Activated CD4-positive, alpha-beta T cell treated with anti-CD3 and anti-CD28 coated beads for 4 hours (primary cell): ENCODE measurements at places on chromosomes 3 and 15.

GRCh38 chr3:156985711-156986110 lies 159.6 kb downstream of the LEKR1 start:
- no peak for DNase-seq

DNA sequence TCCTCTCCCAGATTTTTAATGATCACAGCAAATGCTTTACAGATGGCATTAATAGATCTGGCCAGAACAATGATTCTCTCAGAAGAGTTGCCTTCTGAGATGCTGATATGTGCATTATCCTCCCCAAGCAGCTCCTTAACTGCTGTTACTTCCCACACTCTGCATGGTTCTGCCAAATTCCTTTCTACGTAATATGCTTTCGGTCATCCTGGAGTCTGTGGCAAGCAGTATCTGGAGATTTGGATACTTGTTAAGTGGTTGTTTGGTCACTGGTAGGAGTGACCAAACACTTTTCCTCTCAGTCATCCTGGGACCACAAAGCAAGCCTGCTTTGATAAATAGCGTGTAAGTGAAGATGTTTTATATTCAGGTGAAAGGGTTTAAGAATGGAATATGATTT lies 71.1 kb upstream of the CCNL1 start:
- no peak for DNase-seq

DNA sequence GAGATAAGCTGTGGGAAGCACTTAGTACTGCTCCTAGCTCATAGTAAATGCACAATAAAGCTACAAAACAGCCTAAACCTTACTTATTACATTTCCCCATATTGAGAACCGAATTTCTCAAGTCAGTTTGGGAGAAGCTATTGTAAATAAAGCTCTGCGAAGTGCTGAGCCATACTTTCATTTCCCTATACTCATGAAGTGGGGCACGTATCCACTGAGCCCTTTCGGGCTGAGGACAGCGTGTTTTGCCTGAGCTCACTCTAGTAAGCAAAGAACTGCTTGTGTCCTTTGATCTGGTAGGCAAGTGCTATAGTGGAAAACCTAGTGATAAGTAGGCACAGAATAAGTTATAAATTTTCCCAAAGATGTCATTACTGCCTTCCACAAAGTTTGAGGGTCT lies 165.0 kb downstream of the RSL24D1 start:
- DNase-seq = no peak

DNA sequence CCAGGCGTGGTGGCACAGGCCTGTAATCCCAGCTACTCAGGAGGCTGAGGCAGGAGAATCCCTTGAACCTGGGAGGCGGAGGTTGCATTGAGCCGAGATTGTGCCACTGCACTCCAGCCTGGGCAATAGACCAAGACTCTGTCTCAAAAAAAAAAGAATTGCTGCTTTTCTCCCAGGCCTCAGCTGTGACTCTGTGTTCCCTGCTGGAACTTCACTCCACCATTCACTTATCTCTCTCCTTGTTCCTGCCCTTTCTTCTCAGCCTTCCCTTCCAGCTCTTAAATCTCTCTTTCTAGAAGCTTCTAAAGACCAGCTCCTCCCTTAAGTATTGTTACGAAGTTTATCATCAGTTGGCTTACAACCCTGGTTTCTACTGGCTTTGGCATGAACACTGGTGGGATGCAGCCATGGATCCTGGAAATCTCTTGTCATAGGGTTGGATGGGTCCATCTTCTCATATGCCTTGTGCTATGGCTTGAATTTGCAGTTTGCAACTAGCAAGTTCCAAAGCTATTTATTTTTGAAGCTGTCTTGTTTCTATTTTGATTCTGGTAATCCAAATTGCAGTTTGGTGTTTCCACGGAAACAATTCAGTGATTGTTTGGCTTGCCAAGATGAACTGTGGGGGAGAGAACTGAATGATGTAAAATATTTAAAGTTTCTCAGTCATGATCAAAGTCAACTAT lies 10.5 kb downstream of the C3orf62 start:
- no peak for DNase-seq

DNA sequence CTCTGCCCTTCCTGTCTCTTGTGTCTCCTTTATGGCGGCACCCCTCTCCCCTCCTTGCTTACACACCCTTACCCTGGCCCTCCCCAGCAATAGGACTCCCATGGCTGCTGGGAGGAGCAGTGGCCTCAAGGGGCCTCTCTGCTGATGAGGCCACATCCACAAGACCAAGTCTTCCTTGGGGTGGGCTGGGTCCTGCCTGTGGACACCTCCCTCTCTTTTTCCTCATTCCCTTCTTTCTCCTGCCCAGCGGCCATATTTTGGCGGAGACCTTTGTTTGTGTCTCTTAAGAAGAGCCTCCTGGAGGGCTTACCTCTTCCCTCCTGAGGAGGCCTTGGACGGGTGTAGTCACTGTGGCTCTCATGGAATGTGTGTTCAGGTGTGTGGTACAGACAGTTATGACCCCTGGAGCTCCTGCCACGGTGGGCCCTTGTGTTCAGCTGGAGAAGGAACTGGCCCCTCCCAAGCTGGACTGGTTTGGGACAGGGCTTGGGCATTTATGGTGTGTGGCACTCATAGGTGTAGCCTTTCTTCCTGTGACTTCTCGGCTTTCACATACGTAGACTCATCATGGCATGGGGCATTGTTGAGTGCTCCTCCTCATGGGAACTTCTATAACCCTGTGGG lies 56.6 kb upstream of the APEH start:
- no peak for DNase-seq

DNA sequence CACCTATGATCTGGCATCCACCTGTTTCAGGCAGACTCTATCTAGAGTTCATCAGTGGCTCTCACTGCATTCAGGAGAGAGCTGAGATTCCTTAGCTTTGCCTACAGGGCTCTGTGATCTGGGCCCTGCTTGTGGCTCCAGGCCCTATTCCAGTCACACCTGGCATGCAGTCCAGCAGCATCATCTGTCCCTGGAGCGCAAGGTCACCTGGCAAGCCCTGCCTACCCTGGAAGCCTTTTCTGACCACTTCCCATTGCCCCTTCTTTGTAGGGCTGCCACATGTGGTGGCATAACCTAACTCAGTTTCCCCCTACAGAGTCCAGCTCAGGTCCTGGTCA lies 115.1 kb upstream of the PLXNA1 start:
- DNase-seq = no peak

DNA sequence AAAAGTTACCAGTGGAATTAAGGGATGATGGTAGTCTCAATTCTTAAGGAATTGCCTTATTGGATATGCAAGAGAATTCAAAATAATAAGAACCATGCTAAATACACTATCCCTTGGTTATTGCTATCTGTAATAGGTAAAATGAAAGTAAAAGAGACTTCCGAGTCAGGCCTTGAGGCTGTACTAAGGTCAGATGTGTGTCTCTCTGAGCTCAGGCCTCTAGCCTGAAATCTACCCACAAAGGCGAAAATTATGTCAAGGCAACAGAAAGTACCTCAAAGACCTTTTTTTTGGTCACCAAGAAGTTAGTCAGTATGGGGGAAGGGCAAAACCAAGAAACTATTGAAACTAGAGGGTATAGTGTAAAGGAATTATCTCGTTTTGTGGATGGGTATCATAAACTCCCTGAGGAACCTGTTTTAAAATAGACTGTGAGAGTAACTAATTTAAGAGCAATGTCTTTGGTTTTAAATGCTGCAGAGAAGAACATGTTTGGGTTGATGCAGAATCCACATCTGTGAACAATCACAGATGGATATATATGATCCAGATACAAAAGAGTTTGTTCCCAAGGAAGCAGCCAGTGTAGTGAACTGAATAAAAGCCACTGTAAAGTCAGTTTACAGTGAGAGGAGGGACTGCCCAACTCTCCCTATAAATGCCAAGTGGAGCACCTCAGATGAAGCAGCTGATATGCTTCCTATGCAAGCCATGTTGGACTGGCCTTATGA lies 382.3 kb upstream of the SEMA6D start:
- DNase-seq = no peak

GRCh38 chr3:188526057-188526456 lies 372.1 kb downstream of the LPP start:
- no peak for DNase-seq

GRCh38 chr3:12590096-12590495 lies 33.2 kb downstream of the MKRN2 start:
- no peak for DNase-seq

- no peak for DNase-seq
Observed at GRCh38 chr15:70353606-70354345, 256.1 kb upstream of the TLE3 start.

- DNase-seq = no peak
Observed at GRCh38 chr3:68855620-68856019, 76.7 kb downstream of the TAFA4 start.

DNA sequence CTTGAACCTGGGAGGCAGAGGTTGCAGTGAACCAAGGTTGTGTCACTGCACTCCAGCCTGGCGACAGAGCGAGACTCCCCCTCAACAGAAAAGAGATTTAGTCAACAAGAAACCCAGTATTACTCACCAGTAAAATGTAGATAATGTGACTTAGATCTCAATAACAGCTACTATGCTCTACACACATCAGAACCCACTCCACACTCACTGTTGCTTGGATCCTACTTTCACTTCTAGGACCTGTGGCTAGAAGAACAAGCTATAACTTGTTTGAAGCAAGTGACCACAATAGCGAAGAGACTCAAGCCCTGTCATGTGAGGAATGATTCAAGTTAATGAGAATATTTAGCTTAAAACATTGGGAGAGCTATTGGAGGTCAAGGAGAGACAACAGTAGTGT lies 100.7 kb downstream of the ANXA2 start:
- DNase-seq = no peak

GRCh38 chr3:78496501-78496900 lies 1271.3 kb downstream of the ROBO1 start:
- DNase-seq = no peak

DNA sequence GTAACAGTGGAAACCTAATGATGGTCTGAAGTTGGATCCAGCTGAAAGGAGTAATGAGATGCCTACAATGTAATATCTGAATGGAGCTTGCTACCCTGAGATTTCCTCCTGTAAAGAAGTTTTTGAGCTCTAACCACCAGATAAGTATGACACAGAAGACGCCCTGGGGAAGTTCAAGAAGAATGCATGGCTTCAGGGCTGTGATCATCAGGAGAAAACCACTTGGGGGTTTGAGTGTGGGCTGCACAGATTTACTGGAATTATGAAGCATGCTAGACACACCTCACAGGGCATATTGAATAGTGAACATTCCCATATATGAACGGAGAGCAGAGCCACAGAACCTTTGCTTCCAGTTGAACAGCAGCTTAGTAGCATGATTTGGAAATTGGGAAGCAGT lies 10.6 kb upstream of the CCDC80 start:
- no peak for DNase-seq

DNA sequence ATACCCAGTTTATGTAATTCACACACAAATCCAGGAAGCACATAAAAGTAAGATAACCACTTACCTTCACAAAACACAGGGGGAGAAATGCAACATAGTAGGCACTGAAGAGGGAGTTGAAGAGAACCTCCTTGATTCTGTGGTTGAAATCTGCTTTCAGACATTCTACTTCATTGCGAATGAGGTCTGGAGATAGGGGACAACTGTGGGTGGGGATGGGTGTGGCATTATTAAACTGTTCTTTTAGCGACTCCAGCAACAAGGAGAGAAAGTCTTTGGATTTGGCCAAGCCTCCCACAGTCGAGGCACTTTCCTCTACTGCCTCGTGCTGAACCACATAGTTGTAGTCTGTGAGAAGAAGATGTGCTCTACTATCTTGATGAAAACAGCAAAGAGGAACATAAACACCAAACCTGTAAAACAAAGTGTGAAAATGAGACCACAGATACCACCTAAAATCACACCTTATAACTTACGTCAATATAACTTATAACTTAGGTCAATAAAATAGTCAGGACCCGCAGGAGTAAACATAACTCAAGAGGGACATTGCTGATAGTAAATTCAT lies 25.6 kb downstream of the TMEM39A start:
- DNase-seq = no peak

- DNase-seq = no peak
Observed at GRCh38 chr3:152309031-152309430, 40.3 kb downstream of the MBNL1 start.

GRCh38 chr15:48803877-48804276 lies 7.0 kb downstream of the CEP152 start:
- DNase-seq = no peak

GRCh38 chr3:177370246-177370822 lies 173.1 kb upstream of the TBL1XR1 start:
- DNase-seq = no peak

- no peak for DNase-seq
Observed at GRCh38 chr3:172648747-172649146, 62.1 kb downstream of the NCEH1 start.

DNA sequence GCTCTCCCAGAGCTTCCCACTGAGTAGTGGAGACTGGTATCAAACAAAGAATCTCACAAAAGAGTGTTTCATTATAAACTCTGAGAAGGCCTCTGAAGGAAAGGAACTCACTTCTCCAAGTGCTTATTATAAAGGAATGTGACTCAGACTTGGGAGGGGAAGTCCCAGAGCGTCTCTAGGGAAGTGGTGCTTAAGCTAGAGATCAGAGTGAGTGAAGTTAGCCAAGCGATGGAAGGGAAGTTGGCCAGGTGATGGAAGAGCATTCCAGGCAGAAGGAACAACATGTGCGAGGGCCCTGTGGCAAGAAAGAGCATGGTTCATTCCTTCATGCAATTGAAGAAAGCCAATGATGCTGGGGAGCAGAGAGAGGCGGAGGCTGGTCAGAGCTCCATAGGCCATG lies 2.3 kb downstream of the XYLB start:
- DNase-seq = no peak

GRCh38 chr3:851098-851790 lies 241.6 kb upstream of the CNTN6 start:
- DNase-seq = no peak

- peak; percentile 15 for DNase-seq
Observed at GRCh38 chr3:192467230-192468140, 259.9 kb downstream of the FGF12 start.

DNA sequence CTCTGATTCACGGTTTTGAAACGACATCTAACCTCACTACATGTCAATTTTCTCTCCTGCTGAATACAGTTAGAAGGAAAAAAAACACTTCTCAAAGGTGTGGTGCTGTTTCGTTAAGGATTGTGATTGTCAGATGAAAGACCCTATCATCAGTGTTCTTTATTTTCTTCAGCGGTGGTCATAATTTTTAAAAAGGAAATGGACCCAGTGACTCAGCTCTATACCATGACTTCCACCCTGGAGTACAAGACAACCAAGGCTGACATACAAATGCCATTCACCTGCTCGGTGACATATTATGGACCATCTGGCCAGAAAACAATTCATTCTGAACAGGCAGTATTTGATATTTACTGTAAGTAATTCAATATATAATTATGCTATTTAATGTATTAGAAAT lies 167.8 kb downstream of the ALCAM start:
- DNase-seq = no peak

GRCh38 chr3:136192831-136193230 lies 3.3 kb downstream of the MSL2 start:
- DNase-seq = no peak

GRCh38 chr15:98823012-98823458 lies 174.7 kb downstream of the IGF1R start:
- no peak for DNase-seq

- DNase-seq = no peak
Observed at GRCh38 chr15:66935688-66936087, 129.7 kb upstream of the SMAD3 start.

GRCh38 chr15:26051761-26052675 lies 188.9 kb upstream of the ATP10A start:
- DNase-seq = no peak
